ENCODE measurements at places on chromosomes 16 and 17. TPM values are rescaled to one million over a fixed set of nuclear protein-coding genes. Genes with fewer than 3 reads are reported as not detected.

GRCh38 chr17:4365628-4366326 is 698 bp downstream of the UBE2G1 start:
- peak; percentile 73 for DNase-seq

DNA sequence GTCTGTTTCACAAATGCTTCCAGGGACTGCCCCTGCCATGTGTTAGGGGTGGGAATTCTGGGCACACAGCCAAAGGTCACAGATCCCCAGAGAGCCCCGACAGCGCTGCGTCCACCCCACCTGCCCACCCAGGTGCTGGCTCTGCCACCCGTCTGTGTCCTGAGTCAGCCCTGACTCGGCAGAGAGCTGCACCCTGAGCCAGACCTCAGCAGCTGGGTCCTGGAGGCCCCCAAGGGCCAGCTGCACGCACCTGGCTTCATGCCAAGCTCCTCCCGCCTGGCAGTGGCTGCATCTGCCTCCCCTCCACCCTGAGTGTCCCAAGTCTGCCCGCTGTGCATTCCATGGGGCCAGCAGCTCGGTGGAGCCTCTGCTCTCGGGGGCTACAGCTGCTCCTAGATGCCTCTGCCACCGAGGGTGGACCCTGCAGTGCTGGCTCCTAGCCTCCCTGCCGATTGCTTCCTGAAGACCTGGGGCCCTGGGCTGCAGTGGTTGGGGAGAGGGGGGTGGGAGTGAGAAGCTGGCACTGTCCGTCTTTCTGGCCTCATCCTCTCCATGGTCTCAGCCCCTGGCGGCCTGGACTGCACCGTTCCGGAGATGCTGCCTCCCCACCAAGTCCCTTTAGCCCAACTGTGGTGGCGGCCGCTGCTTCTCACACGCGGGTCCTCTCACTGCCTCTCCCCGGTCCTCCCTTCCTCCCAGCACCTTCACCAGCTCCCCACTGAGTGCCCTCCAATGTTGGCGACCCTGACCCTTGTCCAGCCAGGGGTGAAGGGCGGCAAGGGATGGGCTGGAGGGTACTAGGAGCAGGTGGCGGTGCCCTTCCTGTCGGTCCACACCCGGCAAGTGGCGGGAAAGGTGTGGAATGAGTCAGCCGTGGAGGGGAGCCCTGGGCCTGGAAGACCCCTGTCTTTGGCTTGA is 3.0 kb downstream of the SECTM1 start:
- DNase-seq, result no peak

- no peak for DNase-seq
These were observed 40.2 kb downstream of the FOXK2 start for GRCh38 chr17:82559566-82560251.

GRCh38 chr17:76957678-76958464 is 89.7 kb downstream of the MGAT5B start:
- no peak for DNase-seq

KRT20 gene
- not detected for total RNA-seq

RNU2-1 gene
- 5,042 TPM for total RNA-seq

All from ovary (tissue), 10 donors.